Large intestine (tissue), 12 donors: ENCODE measurements at places on chromosomes 5 and 9. TPM values are rescaled to one million over a fixed set of nuclear protein-coding genes. Genes with fewer than 3 reads are reported as not detected.

PAPPA gene
- polyA plus RNA-seq: 2.2 TPM

PLCXD3 gene
- polyA plus RNA-seq: 4.9 TPM

IFNA7 gene
- not detected for polyA plus RNA-seq

PRKACG gene
- 0.04 TPM for polyA plus RNA-seq

PCDHGA6 gene
- 1.9 TPM for polyA plus RNA-seq

GTF2H2C gene
- polyA plus RNA-seq: 61.1 TPM

PRDM9 gene
- polyA plus RNA-seq: not detected

PCDHGC4 gene
- polyA plus RNA-seq: 1.7 TPM

HACD4 gene
- 4.8 TPM for polyA plus RNA-seq
